ENCODE measurements at places on chromosomes 6 and 20. TPM values are rescaled to one million over a fixed set of nuclear protein-coding genes. Genes with fewer than 3 reads are reported as not detected.

Gene BTN2A1
- 63.6 TPM for total RNA-seq

DNA sequence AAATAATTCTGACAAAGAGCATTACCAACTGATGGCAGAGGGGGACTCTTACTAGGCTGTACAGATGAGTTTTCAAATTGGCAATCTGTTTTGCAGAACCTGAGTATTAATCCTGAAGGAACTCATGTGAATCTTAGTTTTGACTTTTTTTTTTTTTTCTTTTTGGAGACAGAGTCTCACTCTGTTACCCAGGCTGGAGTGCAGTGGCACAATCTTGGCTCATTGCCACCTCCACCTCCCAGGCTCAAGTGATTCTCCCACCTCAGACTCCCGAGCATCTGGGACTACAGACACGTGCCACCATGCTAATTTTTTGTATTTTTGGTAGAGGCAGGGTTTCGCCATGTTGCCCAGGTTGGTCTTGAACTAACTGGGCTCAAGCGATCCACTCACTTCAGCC, 49.3 kb downstream of the KCTD20 start:
- no peak overlapping the region for H3K4me3 ChIP-seq
- DNase-seq = no peak
- H3K27me3 ChIP-seq = no peaks in the 10 kb centered on the region
- H3K27ac ChIP-seq = peak overlapping the region; percentile 40
- H3K36me3 ChIP-seq = no peaks in the 10 kb centered on the region
- H3K4me1 ChIP-seq = peaks cover 37% of the 10 kb centered on the region

Gene PNPLA1
- not detected for total RNA-seq

DNA sequence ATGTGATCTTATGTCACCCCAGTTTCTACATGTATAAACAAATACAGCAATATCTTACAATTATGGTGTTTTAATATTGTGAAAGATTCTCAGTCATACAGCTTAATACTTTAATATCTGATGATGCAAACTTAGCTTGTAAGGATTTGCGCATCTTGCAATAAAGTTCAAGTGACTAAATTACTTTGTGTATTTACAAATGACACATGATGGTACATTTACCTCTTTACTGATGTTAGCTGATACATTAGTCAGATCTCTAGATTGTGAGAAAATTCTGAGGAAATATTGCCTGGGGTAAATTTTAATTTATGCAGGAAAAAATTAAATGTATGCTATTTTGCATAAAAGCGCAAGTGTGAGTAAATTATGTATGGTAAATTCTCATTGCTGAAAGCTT, 418.8 kb upstream of the MMS22L start:
- no peaks in the 10 kb centered on the region for H3K27me3 ChIP-seq
- H3K4me3 ChIP-seq = no peak overlapping the region
- no peaks in the 10 kb centered on the region for H3K4me1 ChIP-seq
- no peak overlapping the region for H3K27ac ChIP-seq
- H3K36me3 ChIP-seq = no peaks in the 10 kb centered on the region

- no peak overlapping the region for H3K27ac ChIP-seq
- H3K4me3 ChIP-seq = no peak overlapping the region
- H3K4me1 ChIP-seq = peaks cover 32% of the 10 kb centered on the region
Observed at GRCh38 chr6:13402711-13403110, 74.4 kb upstream of the TBC1D7 start.
